ENCODE measurements at places on chromosomes 5 and 9.

DNA sequence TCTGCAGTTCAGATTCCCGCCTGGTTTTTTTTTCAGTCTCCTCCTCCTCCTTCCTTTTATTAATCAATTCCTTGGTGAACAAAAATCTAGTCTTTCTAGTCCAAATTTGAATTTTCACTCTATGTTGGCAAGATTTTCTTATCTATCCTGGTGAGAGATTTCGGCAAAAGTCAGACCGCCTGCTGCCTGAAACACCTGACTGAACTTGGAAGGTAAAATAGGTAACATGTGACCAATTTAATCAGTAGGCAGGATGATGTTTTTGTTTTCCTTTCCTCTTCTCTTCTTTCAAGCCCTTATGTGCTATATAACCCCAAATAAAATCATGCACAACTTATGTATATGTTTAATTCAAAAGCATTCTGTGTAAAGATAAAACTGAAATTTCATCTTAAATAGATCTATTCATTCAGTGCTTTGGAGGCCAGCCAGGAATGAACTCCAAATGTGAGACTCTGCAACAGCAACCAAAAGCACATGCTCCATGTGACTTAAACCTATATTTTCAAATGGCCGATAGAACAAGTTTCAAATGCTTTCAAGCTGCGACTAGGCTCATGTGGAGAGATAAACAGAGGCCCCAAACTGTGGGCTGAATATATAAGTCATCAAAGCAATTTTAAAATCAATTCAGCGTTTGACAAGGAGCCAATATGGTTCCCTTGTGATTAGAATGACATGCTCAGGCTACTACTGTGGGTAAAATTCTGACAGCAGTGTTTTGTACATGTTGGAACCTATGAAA, 100.4 kb upstream of the SEMA6A start:
- no peak for DNase-seq

DNA sequence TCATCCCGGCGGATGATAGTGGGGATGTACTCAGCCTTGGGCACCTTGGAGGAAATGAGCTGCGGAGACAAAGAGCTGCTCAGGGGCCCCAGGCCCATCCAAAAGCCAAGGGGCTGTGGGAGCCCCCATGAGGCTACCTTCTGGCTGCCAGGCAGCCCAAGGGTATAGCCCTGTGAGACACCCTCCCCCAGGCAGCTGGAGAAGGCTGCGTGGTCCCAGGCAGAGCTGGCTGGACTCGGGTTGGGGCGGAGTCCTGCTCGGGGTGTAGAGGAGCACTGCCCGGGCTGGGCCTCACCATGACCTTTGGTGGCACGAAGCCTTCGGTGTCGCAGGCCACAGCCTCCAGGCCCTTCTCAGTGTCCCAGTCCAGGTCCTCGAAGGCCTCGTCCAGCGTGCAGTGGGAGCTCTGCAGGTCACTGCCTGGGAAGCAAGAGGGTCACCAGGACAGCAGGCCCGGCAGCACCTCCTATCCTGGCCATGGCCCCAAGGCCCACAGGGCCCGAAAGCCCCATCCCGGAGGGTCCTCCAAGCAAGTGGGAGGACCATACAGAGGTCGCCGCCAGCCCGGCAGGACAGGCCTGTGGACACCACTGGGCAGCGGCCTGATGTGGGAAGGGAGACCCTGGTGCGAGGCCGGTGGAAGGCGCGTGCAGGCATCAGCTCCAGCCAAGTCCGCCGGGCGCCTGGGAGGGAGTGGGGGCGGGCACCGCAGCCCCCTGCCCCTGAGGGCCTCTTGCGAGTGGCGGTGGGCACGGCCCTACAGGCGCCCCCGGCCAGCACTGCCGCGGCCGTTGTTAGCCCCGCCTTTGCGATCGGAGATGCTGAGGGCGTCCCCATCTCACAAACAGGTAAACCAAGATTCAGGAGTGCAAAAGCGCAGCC, 6.1 kb downstream of the NSMF start:
- DNase-seq: no peak

GRCh38 chr5:140147460-140147859, 21.7 kb downstream of the IGIP start:
- DNase-seq: no peak

DNA sequence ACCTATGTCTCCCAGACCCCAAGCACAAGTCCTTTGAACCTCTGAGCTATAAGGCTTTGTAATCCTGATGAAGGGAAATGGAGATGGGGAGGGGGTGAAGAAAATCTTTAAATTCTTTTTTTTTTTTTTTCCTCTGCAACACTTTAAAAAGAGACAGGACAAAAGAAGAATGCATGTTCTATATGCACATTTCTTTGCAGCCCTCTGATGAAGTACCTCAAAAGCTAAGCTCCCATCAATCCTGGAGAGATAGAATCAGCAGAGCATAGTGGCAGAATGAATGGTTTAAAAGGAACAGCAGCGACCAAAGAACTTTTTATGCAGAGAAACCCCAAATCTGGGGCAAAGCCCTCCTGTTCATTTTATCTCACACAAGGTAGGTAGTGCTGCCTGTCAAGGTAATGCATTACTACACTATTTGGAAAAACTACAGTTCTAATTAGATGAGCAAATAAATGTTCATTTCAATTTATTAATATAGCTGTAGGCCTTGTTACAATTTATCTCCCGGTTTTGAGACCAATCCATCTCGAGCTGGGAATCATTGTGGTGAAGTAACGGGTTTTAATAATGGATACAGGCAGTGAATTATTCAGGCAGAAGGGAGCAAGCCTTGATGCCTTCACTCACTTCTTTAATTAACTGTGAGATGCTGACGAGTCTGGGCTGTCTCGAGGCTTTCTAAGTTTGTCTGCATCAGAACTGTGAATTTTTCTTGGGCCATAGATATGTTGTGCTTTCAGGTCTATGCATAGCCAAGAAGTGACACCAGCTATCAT, 173.5 kb upstream of the ZNF608 start:
- no peak for DNase-seq

DNA sequence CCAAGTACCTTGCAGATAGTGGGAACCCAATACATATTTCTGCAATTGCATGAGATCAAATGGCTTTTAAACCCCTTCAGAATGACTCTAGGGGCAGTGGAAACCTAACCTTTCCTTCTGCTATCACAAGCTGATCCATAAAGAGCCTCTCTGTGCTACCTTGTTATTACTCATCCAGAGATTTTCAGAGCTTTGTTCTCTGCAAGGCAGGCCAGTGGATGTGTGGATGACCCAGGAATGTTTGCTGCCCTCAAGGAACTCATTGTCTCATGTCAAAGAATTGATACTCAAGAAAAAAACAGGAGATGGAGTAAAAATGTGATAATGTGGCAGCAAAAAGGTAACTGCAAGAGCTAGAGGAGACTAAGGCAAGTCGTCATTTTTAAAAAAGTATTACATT, 164.1 kb downstream of the HMHB1 start:
- DNase-seq: no peak

DNA sequence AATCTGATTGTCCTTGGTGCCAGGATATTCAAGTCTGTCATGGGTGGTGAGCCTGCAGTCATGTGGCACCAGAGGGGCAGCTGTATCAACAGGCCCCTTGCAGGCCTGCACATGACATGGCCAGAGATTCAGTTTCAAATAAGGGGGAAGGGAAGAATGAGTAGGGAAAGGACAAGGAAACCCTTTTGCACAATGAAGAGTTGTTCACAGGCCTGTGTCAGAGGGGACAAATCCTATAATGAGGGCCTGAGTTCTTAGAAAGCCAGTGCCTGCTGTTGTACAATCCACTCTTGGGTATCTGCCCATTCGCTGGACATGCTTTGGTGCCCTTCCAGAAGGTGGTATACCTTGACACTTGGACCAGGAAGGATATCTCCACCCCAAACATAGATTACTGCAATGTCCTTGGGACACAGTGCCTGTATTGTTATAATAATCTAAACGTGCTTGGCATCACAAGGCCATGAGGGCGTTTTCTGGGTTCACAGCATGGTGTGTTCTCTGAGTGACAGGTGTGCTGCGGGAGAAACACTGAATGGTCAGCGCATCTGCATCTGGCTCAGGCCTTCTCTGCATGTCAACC, 1.9 kb upstream of the TMEM171 start:
- DNase-seq: no peak

GRCh38 chr5:133928587-133929393, 39.6 kb downstream of the C5orf15 start:
- DNase-seq: no peak

GRCh38 chr5:135194573-135195269, 160.7 kb upstream of the PITX1 start:
- no peak for DNase-seq

DNA sequence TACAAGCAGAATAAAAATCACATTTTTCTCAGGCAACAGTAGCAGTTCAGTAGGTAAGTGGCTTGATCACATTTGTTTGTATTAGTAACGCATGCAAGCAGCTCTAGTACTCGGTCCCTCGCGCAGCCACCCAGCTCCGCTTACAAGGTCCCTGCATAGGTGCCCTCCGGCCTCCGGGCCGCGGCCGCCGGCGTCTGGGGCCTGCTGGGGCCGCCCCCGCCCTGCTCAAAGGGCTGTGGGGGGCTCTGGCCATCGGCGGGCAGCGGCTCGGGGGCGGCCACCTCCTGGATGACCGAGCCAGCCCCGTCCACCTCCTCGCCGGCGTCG, 50.2 kb upstream of the UBAC1 start:
- DNase-seq: no peak

GRCh38 chr5:54645882-54646355, 128.4 kb downstream of the SNX18 start:
- no peak for DNase-seq

DNA sequence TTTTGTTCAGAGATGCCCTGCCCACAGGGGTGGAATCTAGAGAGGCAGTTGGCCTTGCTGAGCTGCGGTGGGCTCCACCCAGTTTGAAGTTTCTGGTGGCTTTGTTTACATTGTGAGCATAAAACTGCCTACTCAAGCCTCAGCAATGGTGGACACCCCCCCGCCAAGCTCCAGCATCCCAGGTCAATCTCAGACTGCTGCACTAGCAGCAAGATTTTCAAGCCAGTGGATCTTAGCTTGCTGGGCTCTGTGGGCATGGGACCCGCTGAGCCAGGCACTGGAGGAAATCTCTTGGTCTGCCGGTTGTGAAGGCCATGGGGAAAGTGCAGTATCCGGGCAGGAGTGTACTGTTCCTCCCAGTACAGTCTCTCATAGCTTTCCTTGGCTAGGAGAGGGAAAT, 55.5 kb downstream of the MINAR2 start:
- no peak for DNase-seq

GRCh38 chr5:51377151-51378060, 5.8 kb upstream of the ISL1 start:
- no peak for DNase-seq

- no peak for DNase-seq
These were observed 199.9 kb downstream of the AGTPBP1 start for GRCh38 chr9:85541876-85542275.

- no peak for DNase-seq
These were observed 3.6 kb upstream of the CPLX2 start for GRCh38 chr5:175867587-175868347.

DNA sequence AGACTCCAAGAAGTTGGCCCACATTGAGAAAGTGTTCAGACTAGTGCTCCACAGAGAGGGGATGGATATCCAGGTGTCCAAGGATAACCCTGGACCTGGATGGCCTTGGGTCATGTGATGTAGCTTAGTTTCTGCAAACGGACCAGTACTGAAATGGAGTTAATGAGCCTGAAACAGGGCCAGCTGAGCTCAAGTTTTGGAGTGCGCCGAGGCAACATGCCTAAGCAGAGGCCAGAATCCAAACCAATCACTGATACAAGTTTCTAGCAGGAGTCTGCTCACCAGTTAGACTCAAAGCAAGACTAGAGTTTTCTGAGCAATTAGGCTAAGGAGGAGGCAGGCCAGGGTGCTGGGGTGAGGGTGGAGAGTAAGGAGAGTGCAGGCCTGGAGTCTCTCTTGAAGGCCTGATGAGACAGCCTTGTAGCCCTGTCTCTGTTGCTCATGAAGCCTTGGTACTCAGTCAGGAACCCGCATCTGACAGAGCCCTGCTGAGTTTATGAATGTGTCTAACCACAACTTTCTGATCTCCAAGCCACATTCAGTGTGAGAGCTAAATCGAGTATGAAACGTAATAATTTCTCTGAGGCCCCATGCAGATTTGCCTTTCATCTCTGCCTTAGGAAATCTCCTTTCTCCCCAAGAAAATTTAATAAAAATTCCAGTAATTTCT, 68.9 kb upstream of the EQTN start:
- peak; percentile 50 for DNase-seq

DNA sequence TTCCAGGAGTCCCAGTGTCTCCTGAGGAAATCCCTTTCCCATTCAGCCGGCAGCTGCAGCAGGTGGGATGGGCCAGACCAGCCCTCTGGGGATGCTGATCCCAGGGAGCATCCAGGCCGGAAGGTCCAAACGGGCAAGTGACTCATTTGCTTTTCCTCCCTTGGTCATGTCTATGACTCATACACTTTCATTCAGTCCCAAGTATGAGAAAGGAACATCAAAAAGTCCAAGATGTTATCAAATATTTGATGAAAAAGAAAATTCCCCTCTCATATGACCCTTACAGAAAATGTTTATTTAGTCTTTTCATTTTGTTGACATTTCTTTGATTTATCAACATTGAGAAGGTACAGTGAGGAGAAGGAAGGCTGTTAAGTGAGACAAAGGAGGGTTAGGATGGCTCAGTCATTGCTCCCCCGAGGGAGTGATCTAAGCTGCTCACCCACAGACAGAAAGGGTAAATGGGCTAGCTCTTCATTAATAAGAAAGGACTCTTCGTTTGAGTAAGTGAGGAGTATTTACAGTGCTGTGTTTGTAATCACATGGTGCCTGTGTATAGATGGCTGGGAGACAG, 117.6 kb upstream of the ANKRD55 start:
- no peak for DNase-seq

DNA sequence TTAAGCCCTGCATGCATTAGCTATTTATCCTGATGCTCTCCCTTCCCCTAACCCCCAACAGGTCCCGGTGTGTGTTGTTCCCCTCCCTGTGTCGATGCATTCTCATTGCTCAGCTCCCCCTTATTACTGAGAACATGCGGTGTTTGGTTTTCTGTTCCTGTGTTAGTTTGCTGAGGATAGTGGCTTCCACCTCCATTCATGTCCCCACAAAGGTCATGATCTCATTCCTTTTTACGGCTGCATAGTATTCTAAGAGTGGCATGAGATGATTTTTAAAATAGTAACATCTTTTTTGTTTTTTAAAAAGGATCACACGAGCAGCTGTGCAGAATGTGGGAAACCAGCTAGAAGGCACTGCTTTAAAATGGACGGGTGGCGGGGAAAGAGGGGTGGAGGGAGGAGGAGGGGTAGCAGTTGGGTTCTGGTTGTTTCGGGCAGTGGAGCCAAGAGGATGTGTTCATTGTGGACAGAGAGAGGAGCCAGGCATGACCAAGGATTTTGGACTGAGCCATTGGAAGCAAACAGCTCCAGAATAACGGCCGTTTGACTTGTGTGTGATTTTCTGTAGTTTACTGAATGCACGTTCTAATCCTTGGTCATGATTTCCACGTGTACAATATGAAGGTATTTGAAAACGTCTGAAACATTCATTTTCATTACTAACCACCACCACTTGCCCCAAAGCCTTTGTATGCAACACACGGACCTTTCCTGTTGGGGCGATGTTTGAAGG, 1.7 kb upstream of the TENT4A start:
- DNase-seq: no peak

- no peak for DNase-seq
These were observed 8.1 kb downstream of the PRDM12 start for GRCh38 chr9:130672466-130672865.
